ENCODE measurements at places on chromosomes 13 and 19.

GRCh38 chr19:46840498-46840942 is 10.1 kb downstream of the AP2S1 start:
- peak; percentile 24 for DNase-seq

- no peak for DNase-seq
Measured at GRCh38 chr19:47067215-47067847, 18.9 kb upstream of the TMEM160 start.

GRCh38 chr13:73505376-73505890 is 446.6 kb downstream of the KLF5 start:
- no peak for DNase-seq

DNA sequence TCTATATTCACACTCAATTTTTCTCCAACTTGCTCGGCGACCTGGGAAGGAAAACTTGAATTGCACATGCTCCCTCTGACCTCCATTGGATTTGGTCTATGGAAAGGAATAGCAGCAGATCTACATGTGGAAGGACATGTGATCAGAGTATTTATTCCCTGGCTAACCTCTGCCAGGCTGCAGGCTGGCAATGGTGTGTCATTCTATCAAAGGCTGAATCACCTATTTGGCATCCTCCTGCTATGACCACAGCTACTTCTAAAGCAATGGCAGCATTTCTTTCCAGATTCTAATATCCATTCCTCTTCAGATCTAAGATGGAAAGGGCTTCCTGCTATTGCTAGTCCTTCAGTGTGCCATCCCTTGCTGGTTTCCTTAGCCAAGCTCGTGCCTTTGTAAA is 144.3 kb upstream of the FREM2 start:
- DNase-seq: no peak

GRCh38 chr13:40192452-40192851 is 474.0 kb downstream of the FOXO1 start:
- no peak for DNase-seq

- DNase-seq: no peak
Measured at GRCh38 chr19:13047374-13047773, 52.1 kb downstream of the NFIX start.

DNA sequence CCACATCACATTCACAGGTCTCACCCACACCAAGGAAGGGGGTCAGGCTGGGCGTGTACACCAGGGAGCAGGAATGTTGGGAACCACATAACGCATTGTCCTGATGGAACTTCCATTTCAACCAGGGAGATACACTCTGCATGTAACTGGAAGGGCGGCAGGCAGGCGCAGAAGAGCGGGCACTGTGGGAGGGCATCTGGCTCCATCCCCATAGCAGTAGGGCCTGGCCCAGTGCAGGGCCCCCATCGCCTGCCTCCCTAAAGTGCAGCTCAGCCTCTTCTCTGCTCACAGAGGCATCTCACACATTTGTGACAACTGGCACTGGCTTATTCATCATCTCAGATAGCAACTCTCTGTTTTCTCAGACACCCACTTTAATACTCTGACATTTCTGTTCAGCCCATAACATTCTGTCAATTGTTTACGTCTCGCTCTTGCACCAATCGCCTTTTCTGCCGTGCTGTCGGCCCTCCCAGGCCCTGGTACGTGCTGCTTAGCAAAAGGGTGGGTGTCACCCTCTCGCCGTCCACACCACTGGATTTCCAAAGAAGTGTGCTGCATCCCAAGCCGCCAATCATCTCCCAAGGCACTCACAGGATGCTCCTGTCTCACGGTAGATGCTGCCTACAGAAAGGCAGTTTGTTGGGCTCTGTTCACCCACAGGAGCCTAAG is 353.3 kb upstream of the ZNF507 start:
- DNase-seq: no peak

GRCh38 chr19:58367698-58368454 is 5.3 kb upstream of the ZNF497 start:
- no peak for DNase-seq

GRCh38 chr13:41193919-41194824 is at the start of gene KBTBD7:
KBTBD7 (minus strand) TSS chr13:41194569; CDS start chr13:41194257, 312 bp downstream.
- DNase-seq: peak; percentile 82

GRCh38 chr13:40818926-40819325 is 29.5 kb downstream of the SLC25A15 start:
- DNase-seq: no peak

DNA sequence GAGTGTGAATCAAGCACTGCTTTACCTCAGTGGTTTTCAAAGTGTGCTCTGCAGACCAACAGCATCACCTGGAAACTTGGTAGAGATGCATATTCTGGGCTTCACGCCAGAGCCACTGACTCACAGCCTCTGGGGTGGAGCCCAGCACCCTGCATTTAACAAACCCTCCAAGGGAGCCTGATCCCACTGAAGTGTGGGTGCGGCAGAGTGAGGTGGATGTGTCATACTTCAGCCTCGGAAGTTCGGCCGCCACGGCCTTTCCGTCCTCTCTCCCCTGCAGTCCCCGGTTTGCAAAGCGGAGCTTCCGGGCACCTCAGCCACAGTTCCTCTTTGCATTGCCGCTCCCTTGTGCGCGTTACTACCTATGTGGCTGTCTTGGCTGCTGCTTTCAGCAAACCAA is 33.3 kb upstream of the MICU2 start:
- peak; percentile 70 for DNase-seq

GRCh38 chr19:6531163-6531955 is 533 bp downstream of the TNFSF9 start:
- no peak for DNase-seq

GRCh38 chr13:48542581-48543341 is 9.9 kb upstream of the RCBTB2 start:
- DNase-seq: peak; percentile 71

- DNase-seq: no peak
Measured at GRCh38 chr13:61608138-61608537, 192.5 kb upstream of the PCDH20 start.

DNA sequence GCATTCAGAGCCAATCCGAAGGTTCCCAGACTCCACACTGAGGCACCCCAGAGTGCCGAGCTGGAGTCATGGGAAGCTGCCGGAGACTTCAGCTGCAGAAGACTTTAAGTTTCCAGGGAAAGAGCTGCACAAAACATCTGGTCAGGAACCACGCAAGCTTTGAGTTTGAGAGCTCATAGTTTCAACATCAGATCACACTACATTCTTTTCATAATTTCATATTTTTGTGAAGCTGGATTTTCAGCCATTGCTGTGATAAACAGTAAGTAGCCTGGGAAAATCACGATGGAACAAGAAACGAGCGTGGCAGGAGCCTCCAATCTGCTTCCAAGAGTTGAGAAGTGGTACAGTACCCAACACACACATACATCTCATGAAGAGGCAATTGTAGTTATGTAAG is 25.5 kb upstream of the ATP12A start:
- no peak for DNase-seq

DNA sequence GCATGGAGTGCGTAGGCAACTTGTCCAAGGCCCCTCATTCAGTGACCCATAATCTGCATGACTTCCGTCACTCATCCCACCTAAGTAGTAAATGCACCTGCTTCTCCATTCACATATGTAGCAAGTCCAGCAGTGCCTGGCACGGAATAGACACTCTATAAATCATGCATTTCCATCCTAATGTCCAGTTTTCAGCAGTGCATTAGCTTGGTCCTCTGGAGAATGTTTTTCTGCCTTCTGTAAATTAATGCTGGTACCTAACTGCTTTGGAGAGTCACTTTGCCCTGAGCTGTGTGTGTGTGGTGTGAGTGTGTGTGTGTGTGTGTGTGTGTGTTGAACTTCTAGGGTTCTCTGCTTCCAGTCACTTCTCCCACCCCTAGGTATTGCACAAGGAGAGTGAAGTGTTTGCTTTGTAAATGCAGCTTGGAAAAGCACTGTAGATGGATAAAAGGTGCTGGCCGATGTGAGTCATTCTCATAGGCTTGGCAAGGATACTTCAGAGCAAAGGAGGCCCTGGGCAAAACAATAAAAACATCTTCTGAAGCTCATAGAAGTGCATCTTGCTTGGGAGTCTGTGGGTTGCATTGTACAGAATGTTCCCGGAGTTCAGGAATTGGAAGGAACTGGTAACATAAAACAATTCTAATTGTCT is 181.8 kb downstream of the KATNAL1 start:
- no peak for DNase-seq

DNA sequence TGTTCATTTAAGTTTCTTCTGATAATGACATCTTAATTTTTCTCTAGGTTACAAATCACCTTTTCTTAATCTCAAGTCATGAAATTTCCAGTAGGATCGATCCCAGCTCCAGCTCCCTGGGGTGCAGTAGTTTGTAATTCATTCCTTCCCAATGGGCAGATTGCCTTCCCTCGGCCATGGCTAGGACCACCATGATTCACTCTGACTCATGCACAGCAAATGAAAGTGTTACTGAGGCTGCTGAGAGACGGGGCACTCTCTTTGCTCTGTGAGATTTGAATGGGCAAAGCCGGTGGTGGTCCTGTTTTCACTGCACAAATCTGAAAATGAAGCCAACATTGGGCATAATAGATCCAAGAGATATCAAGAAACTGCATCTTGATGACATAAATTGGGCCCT is 202.8 kb upstream of the IRS2 start:
- DNase-seq: no peak

GRCh38 chr13:66624302-66624701 is 605.8 kb downstream of the PCDH9 start:
- no peak for DNase-seq

GRCh38 chr13:94419304-94419924 is 60.1 kb downstream of the DCT start:
- DNase-seq: no peak

DNA sequence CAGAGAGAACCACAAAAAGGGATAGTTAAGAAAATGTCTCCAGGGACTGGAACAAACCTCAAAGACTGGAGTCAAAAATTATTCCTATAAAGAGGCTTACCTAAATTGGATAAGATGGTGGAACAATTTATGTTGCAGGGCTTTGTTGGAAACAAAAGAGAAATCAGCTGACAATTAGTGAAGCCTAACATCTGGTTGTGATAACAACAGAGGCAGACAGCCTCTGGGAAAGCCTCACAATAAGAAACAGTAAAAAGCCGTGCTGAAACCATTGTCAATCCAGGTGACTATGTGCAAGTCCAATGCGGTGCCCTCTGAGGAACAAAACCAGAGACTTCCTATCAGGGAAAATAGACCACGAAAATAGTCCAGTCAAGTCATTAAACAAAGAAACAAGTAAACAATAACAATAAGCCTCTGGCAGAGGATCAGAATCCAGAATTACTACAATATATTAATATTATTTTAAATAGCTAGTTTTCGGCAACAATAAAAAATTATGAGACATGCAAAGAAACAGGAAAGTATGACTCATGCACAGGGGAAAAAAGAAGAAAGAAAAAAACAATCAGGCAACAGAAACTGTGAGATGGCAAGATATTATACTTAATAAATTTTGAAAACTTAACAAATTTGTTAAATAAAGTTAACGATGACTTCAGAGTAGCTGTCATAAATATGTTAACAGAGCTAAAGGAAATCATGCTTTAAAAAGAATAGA is 99.7 kb upstream of the RXFP2 start:
- no peak for DNase-seq

DNA sequence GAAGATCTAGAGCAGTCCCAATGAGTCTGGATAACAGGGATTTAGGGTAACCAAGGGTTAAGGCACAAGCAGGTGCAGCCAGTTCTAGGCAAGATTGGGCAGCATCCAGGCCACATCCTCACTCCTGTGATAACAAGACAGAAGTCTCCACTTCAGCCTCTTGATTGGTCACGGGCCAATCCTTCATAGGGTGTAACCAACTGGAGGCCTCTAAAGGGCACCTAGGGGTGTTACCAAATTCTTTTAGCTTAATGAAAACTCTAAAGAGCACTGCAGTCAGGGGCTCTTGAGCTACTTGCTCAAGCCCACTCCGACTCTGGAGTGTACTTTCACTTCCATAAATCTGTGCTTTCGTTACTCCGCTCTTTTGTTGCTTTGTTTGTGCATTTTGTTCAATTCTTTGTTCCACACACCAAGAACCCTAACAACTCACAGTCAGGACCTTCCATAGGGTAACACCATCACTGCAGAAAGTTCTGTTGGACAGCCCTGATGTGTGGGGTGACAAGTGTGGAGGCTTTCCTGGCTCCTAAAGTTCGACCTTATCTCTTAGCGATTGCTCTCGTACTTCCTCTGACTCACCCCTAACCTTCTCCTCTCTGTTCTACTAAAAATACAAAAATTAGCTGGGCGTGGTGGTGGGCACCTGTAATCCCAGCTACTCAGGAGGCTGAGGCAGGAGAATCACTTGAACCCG is 36.1 kb downstream of the ZSWIM9 start:
- DNase-seq: no peak

DNA sequence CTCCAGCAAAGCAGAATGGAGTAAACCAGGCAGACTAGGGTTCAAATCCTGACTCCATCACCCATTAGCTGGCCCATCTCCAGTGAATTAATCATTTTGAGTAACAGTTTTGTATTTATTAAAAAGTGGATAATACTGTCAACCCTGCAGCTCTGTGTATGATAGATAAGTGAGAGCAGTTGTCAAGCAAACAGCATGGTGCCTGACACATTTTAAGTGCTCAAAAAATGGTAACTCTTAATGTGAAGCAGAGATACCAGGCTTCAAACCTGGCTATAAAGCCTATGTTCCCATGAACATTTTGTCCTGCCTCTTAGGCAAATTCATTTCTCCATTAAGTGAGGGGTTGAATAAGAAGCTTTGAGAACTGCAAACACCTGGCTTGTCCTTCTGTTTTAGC is 409.6 kb downstream of the TBC1D4 start:
- DNase-seq: no peak

DNA sequence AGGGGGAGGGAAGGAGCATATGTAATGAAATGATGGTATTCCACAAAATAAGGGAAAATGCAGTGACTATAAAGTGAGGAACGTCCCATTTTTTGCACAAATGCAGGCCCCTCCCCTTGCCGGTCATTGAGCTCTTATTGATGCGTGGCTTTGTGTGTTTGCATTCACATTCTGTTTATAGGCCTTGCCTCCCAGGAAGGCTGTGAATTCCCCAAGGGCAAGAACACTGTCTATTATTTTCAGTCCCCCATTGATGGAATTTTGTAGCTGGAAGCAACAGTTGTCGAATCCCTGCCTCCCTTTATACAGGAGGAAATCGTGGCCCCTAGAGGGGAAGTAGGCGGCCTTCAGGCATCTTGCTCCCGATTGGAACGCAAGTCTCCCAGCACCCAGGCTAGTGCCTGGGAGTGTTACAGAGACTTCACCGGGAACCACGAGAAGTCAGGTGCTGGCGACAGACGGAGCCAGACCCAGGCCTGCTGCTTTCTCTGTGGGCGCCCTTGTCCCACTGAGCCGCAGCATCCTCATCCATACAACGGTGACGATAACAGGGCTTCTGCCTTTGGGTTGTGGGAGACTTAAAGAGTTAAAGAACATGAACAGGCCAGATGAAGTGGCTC is 6.9 kb downstream of the SBSN start:
- no peak for DNase-seq

DNA sequence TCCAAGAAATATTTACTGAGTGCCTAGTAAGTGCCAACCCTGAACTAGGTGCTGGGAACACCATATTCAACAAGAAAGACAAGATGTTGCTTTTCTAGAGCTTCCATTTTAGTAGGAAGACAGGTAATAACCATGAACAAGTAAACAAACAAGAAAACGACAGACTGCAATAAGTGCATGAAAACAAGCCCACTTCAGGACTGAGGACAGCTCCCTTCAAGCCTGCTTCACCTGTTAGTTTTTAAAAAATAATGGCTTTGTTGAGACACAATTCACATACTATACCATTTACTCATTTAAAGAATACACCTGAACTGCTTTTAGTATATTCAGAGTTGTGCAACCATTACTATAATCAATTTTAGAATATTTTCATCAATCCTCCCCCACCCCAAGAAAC is 30.4 kb downstream of the CYP4F22 start:
- no peak for DNase-seq
